NCI-H2171 (cell line): ENCODE measurements at places on chromosomes 7 and 10.
A peak's percentile ranks its signal among the peaks of the same experiment; 100 is the strongest.

GRCh38 chr10:87671139-87671815, 11.6 kb downstream of the PAPSS2 start:
- no peak for DNase-seq

DNA sequence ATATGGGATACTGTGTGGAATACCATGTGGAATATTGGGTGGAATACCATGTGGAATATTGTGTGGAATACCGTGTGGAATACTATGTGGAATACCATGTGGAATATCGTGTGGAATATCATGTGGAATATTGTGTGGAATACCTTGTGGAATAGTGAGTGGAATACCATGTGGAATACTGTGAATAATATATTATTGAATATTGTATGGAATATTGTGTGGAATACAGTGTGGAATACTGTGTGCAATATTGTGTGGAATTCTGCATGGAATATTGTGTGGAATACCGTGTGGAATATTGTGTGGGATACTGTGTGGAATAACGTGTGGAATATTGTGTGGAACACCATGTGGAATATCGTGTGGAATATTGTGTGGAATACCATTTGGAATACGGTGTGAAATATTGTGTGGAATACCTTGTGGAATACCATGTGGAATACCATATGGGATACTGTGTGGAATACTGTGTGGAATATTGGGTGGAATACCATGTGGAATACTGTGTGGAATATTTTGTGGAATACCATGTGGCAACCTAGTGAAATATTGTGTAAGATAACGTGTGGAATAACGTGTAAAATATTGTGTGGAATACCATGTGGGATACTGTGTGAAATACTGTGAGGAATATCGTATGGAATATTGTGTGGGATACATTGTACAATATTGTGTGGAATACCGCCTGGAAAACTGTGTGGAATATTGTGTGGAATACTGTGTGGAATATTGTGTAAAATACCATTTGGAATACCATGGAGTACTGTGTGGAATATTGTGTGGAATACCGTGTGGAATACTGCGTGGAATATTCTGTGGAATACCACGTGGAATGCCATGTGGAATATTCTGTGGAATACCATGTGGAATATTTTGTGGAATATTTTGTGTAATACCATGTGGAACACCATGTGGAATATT, 133.9 kb upstream of the CHST15 start:
- DNase-seq: no peak

DNA sequence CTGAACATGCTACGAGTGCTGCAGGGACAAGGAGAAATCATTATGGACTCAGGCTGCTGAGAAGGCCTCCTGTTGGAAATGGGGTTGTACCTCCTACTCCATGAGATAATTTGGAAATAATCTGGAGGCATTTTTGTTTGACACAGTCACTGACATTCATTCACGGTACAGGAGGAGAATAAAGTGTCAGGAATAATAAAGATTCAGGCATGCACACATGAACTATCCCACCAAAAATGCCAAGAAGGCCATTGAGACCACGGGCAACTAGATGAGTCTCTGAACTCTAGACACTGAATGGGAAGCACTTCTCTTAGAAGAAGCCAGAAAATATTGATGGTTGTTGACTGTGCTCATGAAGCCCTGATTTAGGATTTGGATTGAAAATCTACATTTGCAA, 220.9 kb upstream of the HABP2 start:
- no peak for DNase-seq

- no peak for DNase-seq
These were observed 312.0 kb downstream of the RNLS start for GRCh38 chr10:88270871-88271713.

GRCh38 chr7:124250297-124251034, 217.6 kb upstream of the TMEM229A start:
- DNase-seq: no peak

DNA sequence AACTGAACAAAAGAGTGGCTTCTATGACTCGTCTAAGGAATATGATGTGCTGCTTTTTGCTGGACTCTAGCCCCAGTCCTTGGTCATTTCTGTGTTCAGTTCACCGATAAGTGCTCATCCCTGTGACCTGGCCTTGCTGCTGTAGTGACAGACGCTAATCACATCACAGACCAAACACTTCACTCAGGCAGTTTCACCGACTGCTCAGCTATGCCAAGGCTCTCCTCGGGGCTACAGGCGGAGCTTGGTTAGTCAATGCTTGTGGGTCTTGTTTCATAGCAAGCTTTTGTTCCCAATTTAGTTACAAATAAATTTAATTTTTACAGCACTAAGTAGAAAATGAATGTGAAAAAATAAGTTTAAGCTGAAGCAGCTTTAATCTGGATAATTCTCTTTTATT, 190.8 kb upstream of the PRKCQ start:
- no peak for DNase-seq

GRCh38 chr7:1340461-1341360, 108.0 kb downstream of the UNCX start:
- DNase-seq: no peak

DNA sequence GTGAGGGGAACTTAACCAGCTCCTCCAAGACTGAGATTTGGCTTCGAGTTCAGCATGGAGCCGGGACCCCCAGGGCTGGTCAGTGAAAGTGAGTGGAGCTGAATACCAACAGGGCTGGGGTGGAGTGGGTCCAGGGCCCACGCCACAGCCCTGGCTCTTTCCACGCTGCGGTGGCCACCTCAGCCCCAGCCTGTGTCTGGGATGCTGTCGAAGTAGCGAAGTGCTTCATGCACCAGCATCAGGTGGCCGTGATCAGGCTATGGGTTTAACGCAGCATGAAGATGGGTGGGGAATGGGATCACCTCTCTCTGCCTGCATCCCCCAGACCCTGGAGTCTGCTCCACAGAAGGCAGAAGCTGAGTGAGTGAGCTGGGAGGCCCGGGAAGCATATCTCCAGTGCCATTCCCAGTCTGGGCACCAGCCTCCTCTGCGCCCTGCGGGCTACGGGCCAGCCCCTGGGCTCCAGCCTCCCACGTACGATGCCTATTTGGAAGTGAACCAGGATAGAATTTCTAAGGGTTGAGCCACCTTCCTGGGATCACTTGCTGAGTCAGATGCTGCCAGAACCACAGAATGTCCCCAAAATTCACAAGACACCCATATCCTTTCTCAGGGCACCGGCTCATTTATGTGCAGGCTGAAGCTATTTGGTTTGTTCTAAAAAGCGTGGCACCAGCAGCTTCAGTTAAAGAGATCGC, 131.1 kb upstream of the CHST15 start:
- DNase-seq: no peak

- DNase-seq: no peak
These were observed 8.4 kb downstream of the TRIM24 start for GRCh38 chr7:138468244-138469123.

GRCh38 chr10:18290651-18291313, 150.6 kb downstream of the CACNB2 start:
- DNase-seq: no peak

GRCh38 chr7:45601094-45601493, 26.9 kb downstream of the ADCY1 start:
- DNase-seq: no peak

DNA sequence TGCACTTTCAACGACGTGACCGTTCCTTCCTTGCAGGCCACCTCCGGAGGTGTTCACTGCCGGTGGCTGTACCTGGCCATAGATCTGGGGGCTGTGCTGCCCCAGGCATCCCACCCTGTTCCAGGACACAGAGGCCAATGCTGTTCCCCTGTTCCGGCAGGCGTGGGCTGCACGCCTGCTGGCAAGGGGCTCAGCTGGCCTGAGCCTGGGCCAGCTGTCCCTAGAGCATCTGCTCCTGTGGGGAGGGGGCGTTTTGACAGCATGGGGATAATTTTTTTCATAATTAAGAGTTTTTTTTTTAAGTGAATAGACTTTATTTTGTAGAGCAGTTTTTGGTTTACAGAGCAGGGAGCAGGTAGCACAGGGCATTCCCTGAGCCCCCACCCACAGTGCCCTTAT, 28.8 kb downstream of the PWWP2B start:
- no peak for DNase-seq

GRCh38 chr7:18086165-18087025, 58.7 kb upstream of the PRPS1L1 start:
- peak; percentile 37 for DNase-seq

DNA sequence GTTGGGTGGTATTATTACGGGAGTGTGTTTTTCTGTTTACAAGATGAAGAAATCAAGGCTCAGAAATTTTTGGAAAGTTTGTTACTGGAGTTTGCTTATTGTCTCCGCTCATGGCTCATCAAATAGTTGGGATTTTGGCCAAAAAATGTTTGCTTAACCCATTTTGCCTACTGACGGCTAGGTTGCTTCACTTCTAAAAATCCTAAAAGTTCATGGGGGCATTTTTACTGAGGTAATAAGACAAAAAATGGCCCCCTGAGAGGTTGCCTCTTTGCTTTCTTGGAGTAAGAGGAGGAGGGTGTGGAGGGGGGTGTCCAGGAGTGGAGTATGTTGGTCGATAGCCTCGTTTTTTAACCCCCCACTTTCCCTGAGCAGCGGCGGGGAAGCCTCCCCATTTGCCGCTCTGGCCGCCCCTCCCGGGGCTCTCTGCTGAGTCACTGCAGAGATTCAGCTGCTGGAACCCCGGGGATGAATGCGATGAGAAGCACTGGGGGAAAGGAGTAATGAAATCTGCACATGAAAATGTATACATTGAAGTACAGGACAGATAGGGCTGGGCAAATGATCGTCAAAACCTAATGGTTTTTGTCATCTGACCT, 1.5 kb downstream of the MEST start:
- no peak for DNase-seq

DNA sequence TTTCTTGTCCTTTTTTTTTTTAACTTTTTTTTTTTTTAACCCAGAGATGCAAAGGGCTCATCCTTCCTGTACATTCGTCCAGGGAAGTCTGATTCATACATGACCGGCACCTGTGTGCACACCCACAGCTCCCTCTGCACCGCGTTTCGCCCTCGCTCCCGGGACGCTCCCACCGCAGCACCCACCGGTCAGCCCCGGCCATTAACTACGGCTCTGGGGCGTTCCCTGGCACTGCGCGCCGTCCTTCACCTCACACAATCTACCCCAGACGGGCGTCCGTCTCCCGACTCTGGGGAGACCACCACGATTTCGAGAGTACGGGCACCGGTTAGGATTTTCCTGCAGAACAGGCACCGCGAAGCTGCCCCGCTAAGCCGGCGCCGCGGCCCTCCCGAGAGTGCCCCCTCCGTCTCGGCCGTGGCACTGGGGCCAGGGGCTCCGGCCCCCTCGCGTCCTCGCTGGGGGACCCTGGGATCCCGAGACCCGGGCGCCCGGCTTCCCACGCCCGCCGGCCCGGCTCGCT, 452 bp downstream of the ATE1 start:
- no peak for DNase-seq

DNA sequence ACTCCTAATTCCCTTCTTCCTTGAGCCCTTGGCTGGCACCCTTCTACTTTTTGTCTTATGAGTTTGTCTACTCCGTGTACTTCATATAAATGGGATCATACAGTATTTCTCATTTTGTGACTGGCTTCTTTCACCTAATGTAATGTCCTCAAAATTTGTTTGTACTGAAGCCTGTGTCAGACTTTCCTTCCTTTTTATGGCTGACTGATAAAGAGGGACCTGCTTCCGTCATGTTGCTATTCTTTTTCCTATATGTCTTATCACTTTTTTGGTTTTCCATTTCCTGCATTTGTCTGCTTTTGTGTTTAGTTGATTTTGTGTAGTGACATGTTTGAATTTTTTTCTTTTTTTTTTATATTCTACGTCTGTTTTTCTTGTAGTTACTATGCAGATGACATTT, 470.9 kb downstream of the SDK1 start:
- DNase-seq: no peak

- no peak for DNase-seq
These were observed 168.1 kb downstream of the ARID5B start for GRCh38 chr10:62069452-62070178.

DNA sequence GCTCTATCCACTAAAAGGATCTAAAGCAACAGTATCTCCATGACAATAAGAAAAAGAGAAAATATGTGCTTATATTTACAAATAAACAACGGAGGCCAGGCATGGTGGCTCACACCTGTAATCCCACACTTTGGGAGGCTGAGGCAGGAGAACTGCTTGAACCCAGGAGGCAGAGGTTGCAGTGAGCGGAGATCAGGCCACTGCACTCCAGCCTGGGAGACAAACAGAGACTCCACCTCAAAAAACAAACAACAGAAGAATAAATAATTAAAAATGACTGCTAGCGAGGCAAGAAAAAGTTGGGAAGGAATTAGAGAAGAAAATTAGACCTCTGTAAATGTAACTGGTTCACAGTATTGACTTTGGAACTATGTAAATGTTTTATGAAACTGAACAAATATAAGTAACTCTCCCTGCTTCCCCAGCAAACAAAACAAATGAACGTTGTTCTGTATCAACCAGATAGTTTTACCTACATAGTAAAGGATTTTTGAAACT, 17.1 kb downstream of the TRIM24 start:
- no peak for DNase-seq

- DNase-seq: no peak
These were observed 38.7 kb downstream of the HIP1 start for GRCh38 chr7:75699993-75700392.

DNA sequence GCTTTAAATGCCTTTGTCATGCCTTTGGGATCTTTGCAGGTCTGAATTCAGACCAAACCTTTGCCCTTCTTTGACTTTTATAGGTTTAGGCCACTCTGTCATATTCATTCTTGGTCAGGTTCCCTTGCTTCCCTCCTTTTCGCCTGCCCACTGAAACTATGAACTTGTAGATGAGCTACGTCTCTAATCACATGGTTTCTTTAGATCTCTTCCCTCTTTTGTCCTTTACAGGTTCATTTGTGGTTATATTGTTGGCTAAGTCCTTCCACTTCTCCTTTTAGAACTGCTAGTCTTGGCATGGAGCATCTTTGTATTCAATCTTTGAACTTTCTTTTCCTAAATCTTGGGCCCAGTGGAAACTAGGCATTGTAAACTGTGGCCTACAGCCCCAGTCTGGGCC, 104.0 kb upstream of the ZEB1 start:
- DNase-seq: no peak

GRCh38 chr10:9863559-9864121, 1154.0 kb upstream of the CELF2 start:
- DNase-seq: no peak

- no peak for DNase-seq
These were observed 82.9 kb downstream of the MAD1L1 start for GRCh38 chr7:2149672-2150444.

- DNase-seq: no peak
These were observed 125.6 kb downstream of the NT5C2 start for GRCh38 chr10:103067484-103067883.

- peak; percentile 6 for DNase-seq
These were observed 88.2 kb downstream of the ELFN1 start for GRCh38 chr7:1758028-1758858.

- DNase-seq: no peak
These were observed 190.6 kb downstream of the EBF3 start for GRCh38 chr10:129773359-129773990.

- DNase-seq: no peak
These were observed 168.0 kb upstream of the AHR start for GRCh38 chr7:17130281-17131059.

DNA sequence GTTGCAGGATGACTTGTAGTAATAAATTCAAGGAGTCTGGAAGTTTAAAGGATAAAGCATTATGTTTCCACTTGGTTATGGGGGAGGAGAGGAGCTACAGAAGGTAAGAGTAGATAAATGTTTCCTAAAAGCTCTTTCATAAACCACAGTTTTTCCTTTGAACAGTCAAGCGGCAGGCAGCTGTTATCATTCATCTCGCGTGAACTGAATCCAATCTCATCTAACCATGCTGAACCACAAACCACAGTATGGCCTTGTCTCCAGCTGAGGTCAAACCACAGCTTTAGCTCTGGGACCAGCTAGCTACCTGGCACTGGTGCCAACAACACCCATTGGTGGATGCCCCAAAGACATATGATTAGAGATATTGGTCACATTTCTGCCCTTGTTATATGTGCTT, 63.3 kb downstream of the NOC3L start:
- no peak for DNase-seq
